ENCODE measurements at places on chromosomes 12 and 14.

DNA sequence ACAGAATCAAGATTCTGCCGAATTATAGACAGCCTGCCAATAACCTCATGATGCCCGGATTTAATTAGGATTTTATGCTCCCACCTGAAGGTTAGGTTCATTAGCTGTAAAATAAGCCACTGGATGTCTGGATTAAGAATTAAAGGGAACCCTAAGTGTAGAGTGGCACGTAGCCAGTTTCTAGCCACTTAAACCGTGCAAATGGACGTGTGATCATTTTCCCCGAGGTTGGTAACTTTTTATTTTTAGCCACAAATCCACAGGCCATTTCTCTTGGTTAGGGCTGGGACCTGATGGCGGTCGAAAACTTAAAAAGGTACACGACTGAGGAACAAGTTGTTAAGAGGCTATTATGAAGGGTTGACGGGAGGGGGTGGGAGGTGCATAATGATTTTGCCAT is 127.3 kb upstream of the TMPO start:
- no peak for DNase-seq

GRCh38 chr12:51405801-51406207 is 14.6 kb upstream of the GALNT6 start:
- no peak for DNase-seq

DNA sequence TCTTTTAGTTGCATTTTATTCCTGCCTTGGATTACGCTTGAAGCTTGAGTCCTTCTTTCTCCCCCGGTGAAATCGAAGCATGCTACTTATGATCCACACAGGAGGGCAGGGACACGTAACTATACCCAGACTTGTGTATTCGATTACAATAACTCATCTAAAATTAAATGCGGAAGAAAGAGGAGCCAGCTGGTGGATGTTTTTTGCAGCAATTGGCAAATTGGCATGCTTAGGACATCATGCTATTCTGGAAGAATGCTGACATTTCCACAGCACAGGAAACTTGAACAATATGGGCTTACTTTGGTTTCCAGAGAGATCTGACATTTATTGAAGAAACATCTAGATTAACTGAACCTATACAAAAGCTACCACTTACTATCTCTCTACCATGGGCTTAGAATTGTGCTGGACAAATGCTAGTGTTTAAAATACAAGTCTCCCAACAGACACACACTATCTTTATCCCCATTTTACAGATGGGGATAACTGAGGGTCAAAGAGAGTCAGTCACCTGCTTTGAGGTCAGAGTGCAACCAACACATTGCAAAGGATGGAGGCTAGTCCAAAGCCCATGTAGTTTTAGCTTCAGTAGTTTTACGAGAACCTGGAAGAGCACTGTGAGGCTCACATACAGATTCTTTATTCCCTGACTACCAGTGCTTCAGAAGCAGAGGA is 36.3 kb downstream of the LGMN start:
- DNase-seq = no peak

DNA sequence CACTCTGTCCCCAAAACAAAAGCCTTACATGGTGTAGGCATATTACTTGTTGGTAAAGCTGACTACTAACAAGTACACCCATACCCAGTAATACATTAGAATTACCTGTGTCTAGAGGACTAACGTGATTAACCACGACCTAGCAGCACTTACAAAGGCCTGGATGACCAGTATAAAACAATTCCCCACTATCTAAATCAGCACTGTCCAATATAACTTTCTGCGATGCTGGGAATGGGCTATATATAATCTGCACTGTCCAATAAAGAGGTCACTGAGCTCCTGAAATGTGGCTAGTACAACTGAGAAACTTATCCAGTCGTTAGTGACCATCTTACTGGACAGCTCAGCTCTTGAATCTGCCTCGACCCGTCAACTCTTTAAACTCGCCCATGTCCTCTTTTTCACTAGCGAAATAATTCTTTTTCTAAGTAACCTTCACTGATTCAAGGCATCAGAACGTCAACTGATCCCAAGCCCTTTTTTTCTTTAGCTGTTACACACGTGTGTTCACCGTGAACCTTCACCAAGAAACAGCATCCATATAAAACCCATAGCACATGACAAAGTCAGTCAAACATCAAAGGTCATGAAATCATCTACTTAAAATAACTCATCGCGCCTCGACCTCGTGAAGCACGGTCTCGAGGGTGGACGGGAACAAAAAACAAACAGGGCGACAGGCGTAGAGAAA is 905 bp upstream of the CIPC start:
- no peak for DNase-seq

- DNase-seq = no peak
Observed at GRCh38 chr14:98173305-98173704, 1098.7 kb downstream of the BCL11B start.

DNA sequence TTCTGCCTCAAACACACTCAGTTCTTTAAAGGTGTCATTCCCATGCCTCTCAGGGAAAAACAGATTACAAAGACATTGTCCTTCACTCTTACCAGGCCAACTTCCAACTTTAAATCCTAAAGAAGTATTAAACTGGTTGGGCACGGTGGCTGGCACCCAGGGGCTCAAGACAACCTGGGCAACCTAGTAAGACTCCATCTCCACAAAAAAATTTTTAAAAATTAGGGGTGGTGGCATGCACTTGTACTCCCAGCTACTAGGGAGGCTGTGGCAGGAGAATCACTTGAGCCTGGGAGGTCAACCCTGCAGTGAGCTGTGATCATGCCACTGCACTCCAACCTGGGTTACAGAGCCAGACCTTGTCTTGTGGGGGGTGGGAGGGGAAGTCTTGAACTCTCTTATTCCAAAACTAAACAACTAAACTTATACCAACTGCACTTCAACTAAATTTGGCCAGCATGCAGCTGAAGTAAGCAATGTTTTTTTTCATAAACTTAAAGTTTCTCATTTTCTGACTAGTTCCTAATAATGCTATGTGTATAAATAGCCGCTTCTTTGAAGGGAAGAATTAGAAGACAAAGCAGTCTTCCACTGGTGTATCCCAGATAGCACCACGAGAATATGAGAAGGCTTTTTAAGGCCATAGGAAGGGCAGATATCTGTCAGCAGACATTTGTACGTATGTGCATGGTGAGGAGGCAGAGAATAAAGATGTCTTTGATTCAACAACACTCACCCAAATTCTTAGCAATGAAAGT is 2.4 kb downstream of the SLC11A2 start:
- DNase-seq = no peak

DNA sequence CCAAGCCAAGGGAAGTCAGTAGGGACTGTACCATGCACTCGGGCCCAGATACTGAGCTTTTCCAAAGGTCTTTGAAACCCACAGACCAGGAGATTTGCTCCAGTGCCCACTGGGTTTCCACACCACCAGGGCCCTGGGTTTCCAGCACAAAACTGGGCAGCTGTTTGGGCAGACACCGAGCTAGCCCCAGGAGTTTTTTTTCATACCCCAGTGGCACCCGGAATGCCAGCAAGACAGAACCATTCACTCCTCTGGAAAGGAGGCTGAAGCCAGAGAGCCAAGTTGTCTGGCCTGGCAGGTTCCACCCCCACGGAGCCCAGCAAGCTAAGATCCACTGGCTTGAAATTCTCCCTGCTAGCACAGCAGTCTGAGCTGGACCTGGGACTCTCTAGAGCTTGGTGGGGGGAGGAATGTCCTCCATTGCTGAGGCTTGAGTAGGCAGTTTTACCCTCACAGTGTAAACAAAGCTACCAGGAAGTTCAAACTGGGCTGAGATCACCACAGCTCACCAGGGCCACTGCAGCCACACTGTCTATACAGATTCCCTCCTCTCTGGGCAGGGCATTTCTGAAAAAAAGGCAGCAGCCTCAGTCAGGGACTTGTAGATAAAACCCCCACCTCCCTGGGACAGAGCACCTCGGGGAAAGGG is 793.7 kb downstream of the RPS29 start:
- no peak for DNase-seq

DNA sequence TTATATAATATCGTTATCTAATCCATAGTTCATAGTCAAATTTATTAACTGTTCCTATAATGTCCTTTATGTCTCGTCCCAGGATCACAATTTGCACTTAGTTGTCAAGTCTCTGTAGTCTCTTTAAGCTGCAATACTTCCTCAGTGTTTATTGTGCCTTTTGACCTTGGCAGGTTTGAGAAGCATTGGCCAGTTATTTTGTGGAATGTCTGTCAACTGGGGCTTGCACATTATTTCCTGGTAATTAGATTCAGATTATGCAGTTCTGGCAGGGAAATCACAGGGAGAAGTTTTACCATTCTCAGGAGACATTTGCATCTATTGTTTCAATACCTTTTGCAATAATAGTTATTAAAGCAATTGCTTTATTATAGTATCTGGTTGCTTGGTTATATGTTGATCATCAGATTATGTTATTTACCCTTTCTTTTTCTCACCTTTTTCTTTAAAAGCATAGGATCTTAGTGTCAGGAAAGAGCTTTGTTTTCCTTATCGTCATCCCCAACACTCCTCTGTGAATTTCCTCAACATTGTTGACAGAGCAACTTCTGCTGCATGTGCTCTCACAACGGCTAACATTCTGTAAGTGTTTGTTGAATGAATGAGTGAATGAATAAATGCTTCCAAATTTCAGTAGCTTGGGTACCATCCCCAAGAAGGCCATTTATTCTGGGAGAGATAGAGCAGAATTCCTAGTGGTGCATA is 3.7 kb upstream of the ART4 start:
- no peak for DNase-seq

GRCh38 chr12:131390412-131391334 is 320.2 kb upstream of the SFSWAP start:
- DNase-seq = no peak

DNA sequence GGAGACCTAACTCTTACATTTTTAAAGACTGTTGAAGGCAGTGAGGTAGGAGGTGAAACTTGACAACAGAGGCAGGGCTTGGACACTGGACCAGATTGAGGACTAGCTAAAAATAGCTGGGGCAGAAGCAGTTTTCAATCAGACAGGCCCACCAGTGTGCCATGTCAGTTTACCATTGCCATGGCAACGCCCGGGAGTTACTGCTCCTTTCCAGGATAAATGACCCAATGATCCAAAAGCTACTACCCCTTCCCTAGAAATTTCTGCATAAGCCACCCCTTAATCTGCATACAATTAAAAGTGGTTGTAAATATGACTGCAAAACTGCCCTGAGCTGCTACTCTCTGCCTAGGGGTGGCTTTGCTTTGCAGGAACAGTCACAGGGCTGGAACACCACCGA is 53.2 kb upstream of the PKP2 start:
- no peak for DNase-seq
